ENCODE measurements at places on chromosomes 7 and 10.

- no peak for DNase-seq
These were observed 28.9 kb upstream of the EZH2 start for GRCh38 chr7:148912758-148913541.

DNA sequence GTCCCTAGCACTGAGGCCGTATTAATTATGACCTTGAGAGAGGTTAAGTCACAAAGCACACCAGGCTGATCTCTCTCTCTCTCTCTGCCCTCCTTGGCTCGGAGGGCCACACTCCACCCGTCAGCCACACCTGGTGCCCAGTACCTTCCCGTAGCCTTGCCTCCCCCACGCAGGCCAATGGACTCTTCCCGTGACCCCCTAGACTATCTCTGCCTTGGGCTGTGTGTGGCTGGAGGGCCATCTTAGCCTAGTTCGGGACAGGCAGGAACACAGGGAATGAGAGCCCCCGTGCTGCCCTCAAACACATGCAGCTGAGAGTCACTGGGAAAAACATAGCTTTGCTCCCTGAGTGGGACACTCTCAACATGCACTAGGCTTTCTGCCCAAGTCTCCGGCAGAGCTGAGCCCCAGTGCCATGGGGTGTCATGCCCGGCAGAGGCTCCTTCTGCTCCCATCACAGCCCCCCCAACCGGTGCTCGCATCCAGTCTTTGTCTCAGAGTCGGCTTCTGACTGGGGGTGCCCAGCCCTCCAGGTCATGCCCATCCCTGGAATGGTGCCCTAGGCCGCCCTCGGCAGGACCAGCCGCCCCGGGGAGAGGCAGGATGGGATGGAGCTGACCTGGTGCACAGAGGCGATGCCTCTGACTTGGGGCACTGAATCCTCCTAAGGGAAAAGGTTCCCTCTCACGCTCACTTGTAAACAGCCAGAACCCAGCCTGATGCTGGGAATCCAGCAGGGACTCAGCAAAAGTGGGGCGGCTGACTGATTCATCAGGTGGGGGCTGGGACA is 63.0 kb downstream of the TCERG1L start:
- no peak for DNase-seq

DNA sequence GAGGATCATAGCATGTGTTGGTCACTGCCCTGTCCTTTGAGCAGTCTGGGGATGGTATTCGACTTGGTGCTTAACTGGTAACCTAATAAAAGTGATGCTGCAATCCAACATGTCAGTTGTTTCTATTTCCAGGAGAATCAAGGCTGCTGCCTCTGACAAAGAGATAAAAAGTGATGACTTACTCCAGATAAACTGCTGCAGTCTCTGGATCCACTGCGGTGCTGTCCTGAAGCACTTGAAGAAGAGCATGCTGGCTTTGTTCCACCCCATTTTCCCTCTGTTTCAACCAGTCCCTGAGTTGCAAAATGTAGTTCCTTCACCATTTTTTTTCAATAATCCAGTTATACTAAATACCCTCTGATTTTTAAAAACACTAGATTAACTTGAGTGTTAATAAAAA is 403.5 kb upstream of the ANKRD30A start:
- DNase-seq, result no peak

DNA sequence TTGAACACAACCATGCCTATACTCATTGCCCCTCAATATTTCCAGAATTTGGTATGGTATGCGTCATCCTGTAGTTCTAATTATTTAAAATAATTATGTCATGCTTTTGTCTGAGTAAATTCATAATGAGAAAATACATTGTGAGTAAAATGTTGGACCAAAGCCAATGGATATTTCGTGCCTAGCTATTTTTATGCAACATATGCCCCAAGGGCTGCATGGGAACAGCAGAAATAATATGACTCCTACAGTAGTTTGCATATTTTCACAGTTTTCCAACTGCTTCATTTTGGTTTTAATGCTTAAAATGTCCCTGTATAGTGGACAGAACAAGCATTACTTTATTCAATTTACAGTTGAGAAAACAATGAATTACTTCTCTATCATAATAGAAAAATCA is 1115.6 kb upstream of the GHITM start:
- no peak for DNase-seq

DNA sequence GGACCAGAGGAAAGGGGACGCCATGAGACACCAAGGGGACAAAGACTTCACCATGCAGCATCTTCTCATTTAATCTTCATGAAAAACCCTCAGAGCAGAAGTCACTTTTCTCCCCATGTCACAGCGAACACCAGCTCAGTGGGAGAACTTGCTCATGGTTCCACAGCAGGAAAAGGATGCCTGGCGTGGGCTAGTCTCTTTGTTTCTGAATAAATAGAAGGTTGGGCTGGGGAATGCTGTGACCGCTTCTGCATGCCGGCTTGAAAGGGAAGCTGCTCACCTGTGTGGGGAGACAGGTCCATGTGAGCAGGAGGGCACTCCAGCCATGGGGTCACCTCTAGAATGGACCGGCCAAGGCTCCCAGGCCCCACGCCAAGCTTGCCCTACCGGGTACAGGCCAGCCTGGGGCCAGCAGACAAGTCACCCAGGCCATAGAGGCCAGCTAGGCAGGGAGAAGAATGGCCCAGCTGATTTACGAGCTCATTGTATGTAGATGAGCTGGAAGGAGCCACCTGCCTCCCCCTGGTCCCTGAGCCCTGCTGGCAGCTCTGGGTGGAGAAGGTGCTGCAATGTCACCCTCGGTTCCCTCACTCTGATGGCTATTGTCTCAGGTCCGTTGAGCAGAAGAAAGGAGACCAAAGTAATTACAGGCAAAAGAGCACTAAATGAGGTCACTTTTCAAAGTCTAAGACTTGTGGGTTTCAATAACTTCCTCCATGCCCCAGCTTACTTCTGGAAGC is 82.0 kb upstream of the PDZD8 start:
- no peak for DNase-seq

DNA sequence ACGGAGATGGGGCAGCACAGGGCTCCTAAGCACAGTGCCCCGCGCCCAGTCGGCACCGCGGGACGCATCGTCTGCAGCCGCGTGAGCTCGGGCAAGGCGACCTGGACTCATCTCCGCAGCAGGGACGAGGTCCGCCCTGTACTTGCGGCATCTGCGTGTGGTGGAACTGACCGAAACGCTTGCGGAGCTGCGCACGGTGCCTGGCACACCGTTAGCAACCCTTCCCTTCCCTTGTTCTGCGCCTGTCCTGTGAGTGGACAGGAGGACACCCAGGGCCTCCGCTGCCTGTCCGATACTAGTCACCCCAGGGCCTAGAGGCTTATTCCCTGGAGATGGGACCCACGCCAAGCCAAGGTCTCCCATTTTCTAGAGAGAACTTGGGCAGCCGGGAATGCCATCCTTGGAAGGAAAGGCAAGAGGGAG is 98.5 kb downstream of the WDR11 start:
- no peak for DNase-seq

- DNase-seq, result no peak
These were observed 205.3 kb upstream of the ZNF32 start for GRCh38 chr10:43854007-43854406.

DNA sequence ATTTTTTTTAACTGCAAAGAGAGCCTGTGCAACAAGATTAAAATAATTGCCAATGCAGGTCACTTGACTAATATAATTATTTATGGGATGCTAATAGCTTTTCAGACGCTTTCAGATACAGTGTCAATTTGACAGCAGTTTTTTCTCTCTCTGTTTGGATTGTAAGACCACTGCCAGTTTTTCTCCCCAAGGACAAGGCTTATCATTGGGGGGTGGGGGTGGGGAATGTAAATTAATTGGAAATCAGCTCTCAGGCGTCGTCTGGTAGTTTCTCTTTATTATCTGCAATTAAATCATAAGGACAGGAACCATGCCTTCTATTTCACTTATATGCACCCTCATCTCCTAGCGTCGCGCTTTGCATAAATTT is 559 bp upstream of the LRGUK start:
- no peak for DNase-seq

GRCh38 chr7:158258411-158259130 is 329.1 kb downstream of the PTPRN2 start:
- DNase-seq, result no peak

DNA sequence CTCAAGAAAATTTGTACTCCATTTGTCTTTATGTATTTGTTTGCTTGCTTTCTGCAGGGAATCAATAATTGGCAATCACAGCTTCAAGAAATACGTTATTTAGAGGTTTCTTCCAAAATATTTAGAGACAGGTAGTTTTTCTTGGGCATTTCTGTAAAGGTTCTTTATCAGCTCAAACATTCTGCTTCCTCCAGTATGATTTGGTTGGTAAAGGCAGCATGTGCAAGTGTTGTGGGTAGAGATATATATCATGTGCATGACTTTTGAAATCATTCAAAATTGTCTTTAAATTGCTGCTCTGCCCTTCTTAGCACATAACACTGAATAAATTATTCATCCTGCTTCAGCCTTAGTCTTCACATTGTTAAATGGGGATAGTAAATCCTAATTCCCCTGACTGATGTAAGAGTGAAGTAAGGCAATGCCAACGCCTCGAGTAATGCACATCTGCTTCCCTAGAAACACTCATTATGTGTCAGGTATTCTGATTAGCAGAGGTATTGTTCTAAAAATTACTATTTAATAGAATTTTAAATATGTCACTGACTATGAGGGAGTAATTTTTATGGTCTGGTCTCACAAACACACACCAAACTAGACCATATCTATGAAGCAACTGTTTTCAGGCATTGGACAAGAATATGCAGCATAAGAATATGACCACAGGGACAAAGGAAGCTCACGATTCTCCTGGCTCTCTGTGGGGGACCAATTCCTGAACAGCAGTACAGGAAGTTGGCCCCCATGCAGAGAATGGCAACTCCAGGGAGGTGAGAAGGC is 77.3 kb upstream of the AKR1E2 start:
- no peak for DNase-seq

DNA sequence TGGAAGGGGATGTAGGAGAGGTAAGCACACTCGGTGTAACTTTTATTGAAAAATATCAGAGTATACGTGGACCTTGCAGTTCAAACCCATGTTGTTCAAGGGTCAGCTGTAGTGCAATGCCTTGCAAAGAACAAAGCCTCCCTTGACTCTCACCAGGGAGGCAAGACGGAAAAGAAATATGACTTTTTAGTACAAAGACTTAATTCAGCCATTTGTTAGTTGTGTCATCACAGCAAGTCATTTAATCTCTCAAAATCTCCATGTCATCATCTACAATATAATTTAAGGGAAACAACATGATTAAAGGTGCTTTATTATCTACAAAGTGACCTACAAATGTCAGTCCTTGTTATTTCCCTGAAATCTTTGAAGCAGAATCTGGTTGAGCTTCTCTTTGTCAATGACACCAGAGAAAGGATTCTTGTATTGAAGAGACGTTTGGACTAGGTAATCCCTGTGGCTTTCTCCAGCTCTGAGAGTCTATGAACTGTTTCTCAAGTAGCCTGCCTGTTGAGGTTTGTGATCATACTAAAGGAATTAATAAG is 502.8 kb downstream of the REEP3 start:
- DNase-seq, result no peak

DNA sequence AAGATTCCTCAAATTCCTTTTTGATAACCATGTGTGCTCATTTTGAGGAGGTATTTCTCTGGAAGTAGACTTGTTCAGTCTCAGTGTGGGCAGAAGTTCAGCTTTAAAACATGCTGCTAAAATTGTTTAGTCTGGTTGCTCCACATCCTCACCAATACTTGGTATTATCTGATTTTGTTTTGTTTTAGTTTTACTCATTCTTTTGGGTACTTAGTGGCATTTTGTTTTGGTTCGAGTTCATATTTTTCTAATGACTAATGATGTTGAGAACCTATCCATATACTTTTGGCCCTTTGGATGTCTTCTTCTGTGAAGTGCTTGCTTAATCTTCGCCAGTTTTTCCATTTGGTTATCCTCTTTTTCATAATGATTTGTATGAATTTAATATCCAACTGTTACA is 694.2 kb upstream of the FZD8 start:
- no peak for DNase-seq

GRCh38 chr7:14858410-14858809 is 44.1 kb downstream of the DGKB start:
- DNase-seq, result no peak

DNA sequence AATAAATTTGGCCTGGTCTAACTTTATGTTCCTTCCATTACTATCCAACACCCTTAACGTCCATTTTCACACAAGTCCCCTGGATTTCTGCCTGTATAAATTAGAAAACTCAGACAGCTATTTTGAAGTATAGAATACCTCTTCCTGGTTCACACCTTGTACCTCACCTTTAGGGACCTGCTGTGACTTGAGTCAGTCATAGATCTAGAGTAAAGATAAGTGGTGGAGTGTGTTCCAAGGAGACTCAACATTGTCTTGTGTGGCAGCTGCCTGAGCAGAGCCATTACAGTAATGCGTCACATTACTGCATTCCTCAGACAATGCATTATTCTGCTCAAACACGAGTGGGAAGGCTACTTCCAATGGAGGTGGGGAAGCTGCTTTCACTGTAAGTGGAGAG is 513.9 kb downstream of the ADRA2A start:
- DNase-seq, result no peak

GRCh38 chr10:69461243-69462025 is 10.2 kb downstream of the TSPAN15 start:
- no peak for DNase-seq

DNA sequence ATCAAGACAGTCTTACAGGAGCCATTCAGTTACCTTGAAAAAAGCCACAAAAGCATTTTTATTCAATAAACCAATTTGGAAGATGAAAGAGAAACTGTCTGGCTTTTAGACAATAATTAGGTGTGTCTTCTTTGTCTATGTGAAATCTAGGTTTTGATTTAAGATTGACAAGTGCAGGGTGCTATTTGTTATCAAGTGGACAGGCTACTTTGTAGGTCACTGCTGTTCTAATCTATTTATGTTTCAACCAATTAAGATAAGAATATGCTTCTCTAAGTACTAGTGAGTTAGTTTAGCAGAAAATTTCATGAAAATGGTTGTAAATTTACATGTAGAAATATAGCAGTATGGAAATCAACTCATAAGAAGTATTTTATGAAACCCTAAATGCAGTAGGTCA is 177.5 kb downstream of the CACNA2D1 start:
- no peak for DNase-seq

- DNase-seq, result no peak
These were observed 70.4 kb upstream of the DNAJB12 start for GRCh38 chr10:72425133-72425532.

- DNase-seq, result no peak
These were observed 38.2 kb downstream of the GSDME start for GRCh38 chr7:24718977-24719491.

- DNase-seq, result no peak
These were observed 115.5 kb downstream of the ANKRD61 start for GRCh38 chr7:6146666-6147065.

GRCh38 chr7:154503962-154504550 is 451.9 kb downstream of the DPP6 start:
- no peak for DNase-seq

Measured in brain pericyte (primary cell).